ENCODE measurements at places on chromosomes 5 and 9.

- peaks cover 28% of the 10 kb centered on the region for H3K27me3 ChIP-seq
- H3K36me3 ChIP-seq: no peaks in the 10 kb centered on the region
- H3K27ac ChIP-seq: no peak overlapping the region
- no peak overlapping the region for H3K4me3 ChIP-seq
Observed at GRCh38 chr9:36742264-36742663, 169.6 kb downstream of the MELK start.

DNA sequence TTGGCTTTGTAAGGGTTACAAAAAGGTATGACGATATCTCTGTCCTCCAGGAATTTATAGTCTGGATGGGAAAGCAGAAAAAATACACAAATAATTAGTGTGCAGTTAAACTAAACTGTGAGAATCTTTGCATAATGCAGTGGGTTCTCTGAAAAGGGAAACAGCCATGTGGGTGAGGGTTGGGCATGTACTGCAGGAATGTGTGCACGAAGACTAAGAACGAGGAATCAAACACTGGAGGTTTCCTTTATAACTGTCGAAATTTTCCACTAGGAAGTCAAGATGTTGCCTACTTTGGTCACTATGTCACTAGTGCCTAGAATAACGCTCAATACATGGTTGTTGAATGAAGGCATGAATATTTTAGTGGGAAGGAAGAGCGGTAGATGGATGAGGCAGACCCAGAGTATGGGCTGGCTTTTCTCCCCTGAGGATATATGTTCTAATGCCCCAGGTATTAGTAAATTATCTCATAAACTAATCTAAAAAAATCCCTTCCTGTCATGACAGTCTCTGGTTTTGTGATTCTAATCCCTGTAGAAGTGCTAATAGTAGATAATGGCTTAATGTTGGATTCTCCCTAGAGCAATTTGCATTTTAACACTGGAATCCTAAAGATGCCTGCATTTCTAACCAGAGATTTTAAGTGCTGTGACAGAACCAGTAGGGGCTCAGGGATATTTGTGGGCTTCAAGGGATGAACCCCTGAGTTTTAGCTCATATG, 227.3 kb downstream of the NMUR2 start:
- DNase-seq: no peak
- H3K4me1 ChIP-seq: no peaks in the 10 kb centered on the region
- no peaks in the 10 kb centered on the region for H3K27me3 ChIP-seq
- H3K27ac ChIP-seq: no peak overlapping the region
- no peak overlapping the region for H3K4me3 ChIP-seq
- no peaks in the 10 kb centered on the region for H3K36me3 ChIP-seq

- no peak overlapping the region for H3K4me3 ChIP-seq
- DNase-seq: no peak
- no peaks in the 10 kb centered on the region for H3K27me3 ChIP-seq
- no peaks in the 10 kb centered on the region for H3K4me1 ChIP-seq
Observed at GRCh38 chr9:138043061-138043410, 165.5 kb downstream of the CACNA1B start.

- H3K27ac ChIP-seq: no peak overlapping the region
- no peaks in the 10 kb centered on the region for H3K4me1 ChIP-seq
- no peak overlapping the region for H3K4me3 ChIP-seq
- peak; percentile 10 for DNase-seq
- H3K36me3 ChIP-seq: no peaks in the 10 kb centered on the region
Observed at GRCh38 chr9:124489222-124489621, 18.0 kb downstream of the NR5A1 start.

DNA sequence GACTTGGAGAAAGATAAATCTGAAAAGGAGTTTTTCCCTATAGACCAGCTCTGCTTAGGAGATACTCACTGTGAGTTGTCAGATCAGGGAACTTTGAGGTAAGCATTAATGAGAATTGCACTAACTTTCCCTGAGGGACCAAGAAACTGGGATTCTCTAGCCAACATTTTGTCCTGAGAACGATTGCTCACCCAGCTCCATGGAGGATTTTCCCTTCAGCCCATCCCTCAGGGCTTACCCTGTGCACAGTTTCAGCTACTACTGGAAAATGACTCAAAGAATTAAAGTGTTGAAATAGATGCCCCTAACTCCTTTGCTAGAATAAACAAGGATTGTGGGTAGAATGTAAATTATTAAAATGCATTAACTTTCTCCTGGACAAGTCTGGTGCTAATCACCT, 237.2 kb upstream of the IL12B start:
- no peak overlapping the region for H3K27ac ChIP-seq
- H3K4me1 ChIP-seq: no peaks in the 10 kb centered on the region
- no peaks in the 10 kb centered on the region for H3K36me3 ChIP-seq
- H3K4me3 ChIP-seq: no peak overlapping the region

GRCh38 chr9:76213751-76214150, 180.5 kb downstream of the RFK start:
- H3K36me3 ChIP-seq: no peaks in the 10 kb centered on the region
- peak; percentile 35 for DNase-seq
- H3K4me3 ChIP-seq: no peak overlapping the region
- peaks cover 27% of the 10 kb centered on the region for H3K4me1 ChIP-seq
- no peak overlapping the region for H3K27ac ChIP-seq

DNA sequence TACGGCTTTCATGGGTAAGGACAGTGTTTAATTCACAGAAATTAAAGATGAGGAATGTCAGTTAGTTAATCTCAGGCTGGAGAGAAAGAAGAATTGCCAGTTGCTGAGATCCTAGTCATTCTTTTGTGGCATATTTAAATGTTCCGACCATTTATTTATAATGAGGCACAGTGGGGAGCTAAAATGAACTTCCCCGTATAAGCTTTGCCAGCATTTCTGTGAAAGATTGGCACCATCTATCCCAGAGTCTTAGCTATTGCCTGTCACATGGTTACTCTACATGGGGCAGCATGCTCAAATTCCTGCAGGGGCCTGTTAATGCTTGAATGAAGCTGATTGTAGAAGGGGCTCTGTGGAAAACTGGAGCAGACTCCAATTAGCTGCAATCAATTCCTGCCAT, 314.1 kb downstream of the PRELID2 start:
- H3K27ac ChIP-seq: no peak overlapping the region
- DNase-seq: no peak
- no peak overlapping the region for H3K4me3 ChIP-seq
- H3K27me3 ChIP-seq: no peaks in the 10 kb centered on the region
- no peaks in the 10 kb centered on the region for H3K36me3 ChIP-seq

- H3K4me1 ChIP-seq: peaks cover 5% of the 10 kb centered on the region
- H3K27me3 ChIP-seq: peaks cover 5% of the 10 kb centered on the region
Observed at GRCh38 chr9:89732295-89732938, 127.6 kb downstream of the GADD45G start.

GRCh38 chr9:35517552-35518224, 27.8 kb downstream of the RUSC2 start:
- no peak for DNase-seq
- H3K36me3 ChIP-seq: no peaks in the 10 kb centered on the region
- no peak overlapping the region for H3K4me3 ChIP-seq
- peak overlapping the region; percentile 96 for H3K27ac ChIP-seq

DNA sequence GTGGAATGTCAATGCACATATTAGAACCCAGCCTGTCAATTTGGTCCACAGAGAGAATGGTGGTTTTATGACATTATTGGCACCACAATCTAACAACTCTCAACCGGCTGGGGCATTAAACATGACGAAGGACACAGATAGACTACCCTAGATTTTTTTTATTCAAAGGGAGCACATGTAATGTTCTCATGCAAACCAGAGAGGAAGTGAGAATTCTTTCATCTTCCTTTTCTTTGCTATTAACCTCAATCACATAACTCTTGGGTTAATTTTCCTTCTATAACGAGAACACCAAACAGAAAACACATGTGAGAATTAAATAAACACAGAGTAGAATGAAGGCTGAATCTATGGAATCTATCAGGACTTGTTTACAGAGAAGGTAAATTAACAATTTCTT, 94.9 kb upstream of the TNC start:
- H3K27me3 ChIP-seq: no peaks in the 10 kb centered on the region
- H3K27ac ChIP-seq: peak overlapping the region; percentile 69
- H3K4me3 ChIP-seq: no peak overlapping the region

GRCh38 chr9:119509291-119509905, 140.2 kb upstream of the BRINP1 start:
- DNase-seq: no peak
- no peaks in the 10 kb centered on the region for H3K27me3 ChIP-seq
- no peak overlapping the region for H3K4me3 ChIP-seq
- no peak overlapping the region for H3K27ac ChIP-seq

DNA sequence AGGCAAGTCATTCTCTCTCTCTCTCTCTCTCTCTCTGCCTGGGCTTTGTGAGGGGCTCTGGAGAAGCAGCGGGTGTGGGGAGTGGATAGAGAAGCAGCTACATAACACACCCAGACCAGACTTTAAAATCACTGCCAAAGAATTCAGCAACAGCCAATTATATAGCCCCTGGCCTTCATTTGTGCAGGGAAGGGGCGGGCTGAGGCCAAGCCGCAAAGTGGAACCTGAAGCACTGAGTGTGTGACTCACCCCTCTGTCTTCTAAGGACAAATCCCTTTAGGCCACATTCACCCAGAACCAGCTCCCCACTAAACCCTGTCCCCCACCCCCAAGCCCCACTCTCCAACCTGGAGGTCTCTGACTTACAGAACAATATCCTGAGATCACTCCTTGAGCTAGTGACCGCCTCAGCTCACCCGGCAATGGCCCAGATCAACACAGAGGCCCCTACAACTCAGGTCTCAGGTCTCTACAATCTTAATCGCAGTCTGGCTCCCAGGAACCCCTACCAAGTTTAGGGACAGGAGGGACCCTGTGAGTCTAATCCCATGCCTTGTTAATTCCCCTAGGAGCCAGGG, 6.0 kb downstream of the B4GALT1 start:
- H3K4me1 ChIP-seq: peaks cover 63% of the 10 kb centered on the region
- H3K27ac ChIP-seq: peak overlapping the region; percentile 97
- no peaks in the 10 kb centered on the region for H3K36me3 ChIP-seq

DNA sequence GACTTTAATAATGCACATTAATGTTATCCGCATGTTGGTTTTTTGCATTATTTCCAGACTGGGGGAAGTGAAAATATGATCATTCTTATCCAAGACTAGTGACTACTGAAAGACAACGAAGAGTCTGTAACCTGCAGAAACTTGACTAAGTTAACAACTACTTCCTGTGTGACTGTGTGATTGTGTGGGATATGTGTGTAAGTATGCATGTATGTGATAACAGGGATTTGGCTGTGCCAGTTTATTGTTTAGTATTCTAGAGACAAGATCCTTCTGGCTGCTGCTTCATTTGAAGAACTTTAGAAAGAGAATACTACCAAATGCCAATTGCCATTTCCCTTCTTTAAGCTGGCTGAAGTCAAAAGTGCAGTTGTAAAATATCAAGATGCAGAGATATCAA, 375.7 kb upstream of the PRR16 start:
- no peak overlapping the region for H3K4me3 ChIP-seq
- H3K4me1 ChIP-seq: no peaks in the 10 kb centered on the region
- H3K36me3 ChIP-seq: no peaks in the 10 kb centered on the region
- no peaks in the 10 kb centered on the region for H3K27me3 ChIP-seq
- DNase-seq: no peak

DNA sequence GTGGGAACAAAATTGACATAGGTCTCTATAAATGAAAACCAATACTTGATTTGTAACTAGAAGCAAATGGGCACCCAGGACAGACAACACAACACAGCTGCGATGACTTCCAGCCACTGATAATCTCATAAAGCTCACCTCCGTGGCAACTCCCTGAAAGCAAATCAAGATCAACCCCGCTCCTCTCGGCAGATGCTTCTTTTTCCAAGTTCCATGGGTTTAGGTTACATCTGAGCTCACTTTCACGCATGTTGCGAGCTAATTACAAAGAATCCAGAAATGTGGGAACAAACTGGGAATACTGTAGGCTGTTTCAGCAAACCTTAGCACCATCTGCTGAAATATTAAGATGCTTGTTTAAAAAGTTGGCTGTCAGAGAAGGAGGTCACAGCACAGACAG, 153.9 kb downstream of the ELAVL2 start:
- H3K36me3 ChIP-seq: no peaks in the 10 kb centered on the region
- no peak for DNase-seq
- no peak overlapping the region for H3K27ac ChIP-seq
- H3K4me1 ChIP-seq: no peaks in the 10 kb centered on the region

DNA sequence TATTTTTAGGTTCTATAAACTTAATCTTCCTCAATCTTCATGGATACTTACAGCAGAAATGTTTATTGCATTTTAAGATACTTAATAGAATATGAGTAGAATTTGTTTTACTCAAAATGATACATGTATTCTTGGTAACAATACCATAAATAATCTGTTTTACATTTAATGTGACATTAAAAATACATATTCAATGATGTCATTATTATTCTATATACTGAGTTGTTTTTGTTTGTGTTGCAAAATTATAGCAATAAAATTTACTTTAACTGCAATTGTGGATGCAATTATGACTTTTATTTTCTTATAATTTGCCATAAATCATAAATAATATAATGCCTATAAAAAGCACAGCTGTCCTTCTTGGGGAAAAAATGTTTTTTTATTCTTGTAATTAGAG, 275.9 kb upstream of the CCNG1 start:
- H3K27ac ChIP-seq: no peak overlapping the region
- no peak for DNase-seq
- no peaks in the 10 kb centered on the region for H3K36me3 ChIP-seq

DNA sequence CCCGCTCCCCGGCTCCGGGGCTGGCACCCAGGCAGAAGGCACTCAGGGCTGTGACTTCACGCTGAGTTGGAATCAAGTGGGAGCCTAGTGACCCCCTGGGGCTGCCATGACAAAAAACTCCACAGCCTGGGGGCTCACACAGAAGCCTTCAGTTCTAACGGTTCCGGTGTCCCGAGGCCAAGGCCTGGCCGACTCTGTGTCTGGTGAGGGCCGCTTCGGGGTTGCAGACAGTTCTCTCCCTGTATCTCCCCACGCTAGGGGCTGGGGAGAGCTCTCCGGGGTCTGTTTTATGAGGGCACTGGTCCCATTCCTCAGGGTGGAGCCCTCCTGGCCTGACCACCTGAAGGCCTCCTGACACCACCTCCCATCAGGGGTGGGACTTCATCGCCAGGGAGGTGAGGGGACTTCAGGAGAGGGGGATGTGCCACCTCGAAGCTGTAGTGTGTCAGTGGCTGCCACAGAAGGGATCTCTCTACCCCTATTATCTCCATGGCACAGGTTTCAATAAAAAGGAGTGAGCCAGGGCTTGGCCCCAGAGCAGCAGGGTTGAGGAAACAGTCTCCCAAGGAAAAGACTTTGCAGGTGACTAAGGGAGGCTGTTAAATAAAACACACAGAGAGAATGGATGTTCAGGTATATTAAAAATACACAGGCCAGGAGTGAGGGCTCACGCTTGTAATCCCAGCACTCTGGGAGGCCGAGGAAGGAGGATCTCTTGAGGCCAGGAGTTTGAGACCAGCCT, 1.5 kb upstream of the SLC6A3 start:
- no peak overlapping the region for H3K4me3 ChIP-seq
- peaks cover 51% of the 10 kb centered on the region for H3K27me3 ChIP-seq
- no peaks in the 10 kb centered on the region for H3K36me3 ChIP-seq
- no peak for DNase-seq

GRCh38 chr5:88694023-88694679, 188.8 kb downstream of the MEF2C start:
- H3K27ac ChIP-seq: no peak overlapping the region
- H3K4me3 ChIP-seq: no peak overlapping the region
- H3K27me3 ChIP-seq: peaks cover 29% of the 10 kb centered on the region
- no peak for DNase-seq
